ENCODE measurements at places on chromosomes 13 and 19.

DNA sequence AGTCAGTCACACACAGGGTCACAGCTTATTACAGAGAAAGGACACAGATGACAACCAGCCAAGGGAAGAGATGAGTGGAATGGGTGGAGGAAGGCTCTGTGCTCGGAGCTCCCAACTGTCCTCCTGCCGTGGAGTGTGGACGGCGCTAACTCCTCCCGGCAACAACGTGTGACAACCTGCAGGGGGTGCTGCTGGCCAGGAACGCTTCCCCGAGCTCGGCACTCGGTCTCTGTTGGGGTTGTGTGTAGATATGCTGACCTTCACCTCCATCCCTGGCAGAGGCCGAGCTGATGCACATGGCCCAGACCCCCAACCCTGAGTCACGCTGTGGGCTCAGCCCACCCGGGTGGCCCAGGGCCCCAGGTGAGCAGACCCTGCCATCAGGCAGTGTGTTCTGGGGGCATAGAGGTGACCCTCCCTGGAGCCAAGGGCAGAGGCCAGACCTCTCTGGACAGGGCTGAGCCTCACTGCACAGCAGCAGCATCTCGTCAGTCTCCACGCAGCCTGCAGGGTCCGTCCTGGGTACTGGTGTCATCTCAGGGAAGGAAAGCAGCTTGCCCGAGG, 14.1 kb downstream of the ZNF444 start:
- no peak for DNase-seq

DNA sequence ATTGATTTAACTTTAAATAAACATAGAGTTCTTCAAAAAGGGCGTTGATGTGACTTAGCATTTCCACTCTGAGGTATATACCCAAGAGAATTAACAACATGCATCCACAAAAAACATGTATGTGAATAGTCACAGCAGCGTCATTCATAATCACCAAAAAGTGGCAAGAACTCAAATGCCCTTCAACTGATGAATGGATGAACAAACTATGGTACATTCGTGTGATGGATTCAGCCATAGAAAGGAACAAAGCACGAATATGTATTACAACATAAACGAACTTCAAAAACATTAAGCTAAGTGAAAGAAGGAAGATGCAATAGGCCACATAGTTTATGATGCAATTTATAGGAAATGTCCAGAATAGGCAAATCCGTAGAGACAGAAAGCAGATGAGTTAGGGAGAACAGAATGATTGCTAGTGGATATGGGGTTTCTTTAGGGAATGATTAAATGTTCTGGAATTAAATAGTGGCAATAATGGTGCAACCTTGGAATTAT, 72.3 kb upstream of the UQCRFS1 start:
- no peak for DNase-seq

DNA sequence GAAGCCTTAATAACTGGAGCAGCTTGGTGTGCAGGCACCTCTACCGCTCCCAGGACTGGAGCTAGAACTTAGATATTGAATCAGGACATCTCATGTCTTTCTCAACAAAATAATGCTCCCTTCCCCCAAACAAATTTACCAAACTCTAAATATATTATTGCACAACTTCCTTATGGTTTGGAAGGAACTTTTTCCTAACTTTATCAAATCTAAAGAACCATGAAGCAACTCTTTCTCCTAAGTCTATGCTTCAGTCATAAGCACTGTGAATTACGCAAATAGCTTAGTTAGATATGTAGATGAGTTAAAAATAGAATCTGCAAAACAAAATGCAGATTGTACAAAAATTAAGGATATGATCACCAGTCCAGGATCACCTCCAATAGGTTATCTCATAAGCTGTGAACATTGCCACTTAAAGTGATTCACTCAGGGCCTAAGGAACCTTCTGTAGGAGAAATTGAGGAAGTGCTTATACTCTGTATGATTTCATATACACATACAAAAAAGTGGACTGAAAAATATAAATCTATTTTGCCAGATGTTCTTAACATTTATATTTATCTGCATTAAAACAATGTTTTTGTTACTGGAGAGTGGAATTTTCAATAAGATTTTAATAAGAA, 20.4 kb upstream of the MAB21L1 start:
- no peak for DNase-seq

DNA sequence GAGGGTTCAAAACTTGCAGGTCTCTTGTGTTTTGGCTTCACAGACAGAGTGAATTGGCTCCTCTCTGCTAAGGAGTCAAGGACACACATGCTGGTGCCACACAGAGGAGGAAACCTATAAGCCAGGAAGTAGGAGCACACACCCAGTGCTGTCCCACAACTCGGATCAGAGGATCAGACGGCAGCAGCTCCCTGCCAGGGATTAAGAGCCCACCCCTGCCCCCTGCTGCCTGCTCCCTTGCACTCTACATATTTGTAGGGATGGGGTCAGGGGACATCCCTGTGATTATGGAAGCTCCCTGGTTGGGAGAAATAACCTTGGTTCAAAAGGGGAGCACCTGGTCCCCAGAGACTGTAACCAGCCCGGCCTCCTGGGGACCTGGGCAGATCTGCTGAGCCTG, 77.5 kb upstream of the CLDN10 start:
- no peak for DNase-seq

DNA sequence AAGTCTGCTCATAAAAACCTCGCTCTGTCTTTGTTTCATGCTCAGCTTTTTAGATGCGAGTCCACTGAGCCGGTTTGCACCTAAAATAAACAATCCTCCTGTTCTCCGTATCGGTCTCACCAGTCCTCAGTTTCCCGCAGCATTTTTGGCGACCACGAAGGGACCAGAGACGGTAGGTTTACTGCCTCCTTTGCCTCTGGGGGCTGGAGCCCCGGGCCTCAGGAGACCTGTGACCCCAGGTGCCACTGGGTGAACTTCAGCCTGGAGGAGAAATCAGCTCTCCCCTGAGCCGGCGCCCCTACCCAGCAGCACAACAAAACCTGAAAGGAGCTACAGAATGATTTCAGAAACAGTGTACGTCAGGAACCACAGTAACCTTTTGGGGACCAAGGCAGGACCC, 8.1 kb downstream of the SIGLEC11 start:
- DNase-seq = no peak

DNA sequence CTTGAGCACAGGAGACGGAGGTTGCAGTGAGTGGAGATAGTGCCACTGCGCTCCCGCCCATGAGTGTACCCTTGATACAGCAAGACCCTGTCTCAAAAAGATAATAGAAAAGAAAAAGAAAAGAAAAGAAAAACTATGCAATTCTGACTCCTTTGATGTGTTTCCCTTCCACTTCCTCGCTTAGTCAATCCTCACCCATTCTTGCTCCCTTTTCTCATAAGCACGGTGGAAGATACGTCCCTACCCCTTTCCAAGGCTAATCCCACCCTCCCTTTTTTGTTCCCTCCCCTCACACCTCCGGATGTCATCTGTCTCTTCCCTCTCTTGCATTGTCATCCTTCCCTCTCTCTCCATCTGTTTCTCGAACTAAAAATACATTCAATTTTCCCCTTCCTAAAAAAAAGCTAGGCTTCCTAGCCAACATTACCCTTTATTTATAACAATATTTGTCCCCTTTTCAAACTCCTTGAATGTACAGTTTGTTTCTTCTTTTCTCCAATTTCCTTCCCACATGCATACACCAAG, 40.5 kb upstream of the ITM2B start:
- no peak for DNase-seq

- DNase-seq = no peak
Observed at GRCh38 chr13:75079226-75079625, 402.7 kb downstream of the TBC1D4 start.

GRCh38 chr19:50567052-50567841, 988 bp downstream of the LRRC4B start:
- no peak for DNase-seq

GRCh38 chr19:3456925-3457527, 23.3 kb downstream of the SMIM24 start:
- DNase-seq = no peak

DNA sequence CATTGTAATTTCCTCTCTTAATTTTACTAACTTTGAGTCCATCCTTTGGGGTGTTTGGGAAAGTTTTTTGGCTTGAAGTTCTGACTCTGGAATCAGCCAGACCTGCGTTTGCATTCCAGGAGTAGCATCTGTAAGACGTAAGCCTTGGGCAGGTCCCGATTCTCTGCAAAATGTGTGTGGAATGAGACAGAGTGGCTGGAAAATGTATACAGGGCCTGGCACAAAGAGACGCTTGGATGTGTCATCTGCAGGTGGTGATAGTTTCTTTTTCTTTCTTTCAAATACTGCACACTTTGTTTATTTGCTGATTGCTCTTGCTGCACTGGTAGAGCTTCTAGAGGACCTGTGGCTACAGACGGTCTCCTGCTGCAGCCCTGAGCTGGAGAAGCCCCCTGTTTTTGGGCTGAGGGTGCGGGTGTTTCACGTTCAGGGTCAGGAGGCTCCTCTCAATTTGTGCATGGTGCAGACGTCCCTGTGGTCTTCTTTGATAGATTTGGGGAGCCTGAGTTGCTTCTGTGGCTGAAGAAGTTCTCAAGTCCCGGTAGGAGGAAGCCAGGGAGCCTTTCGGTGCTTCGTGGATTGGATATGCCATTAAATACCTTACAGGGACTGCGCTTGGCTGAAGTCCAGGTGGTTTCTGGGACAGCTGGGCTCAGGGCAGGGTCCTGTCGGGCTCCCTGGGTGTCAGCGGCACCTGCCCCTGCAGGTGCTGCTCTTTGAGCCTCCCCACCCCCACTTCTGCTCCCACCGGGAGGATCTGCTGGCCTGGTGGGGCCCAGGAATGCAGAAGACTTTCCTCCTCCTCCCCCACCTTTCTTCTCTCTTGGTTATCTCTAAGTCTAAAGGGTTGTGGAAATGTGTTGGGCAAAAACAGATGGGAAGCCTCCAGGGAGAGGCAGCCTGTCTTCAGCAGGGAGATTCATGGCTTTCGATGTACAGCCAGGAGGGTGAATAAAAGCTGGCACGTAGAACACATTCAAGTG, 44.0 kb upstream of the GAS6 start:
- no peak for DNase-seq

DNA sequence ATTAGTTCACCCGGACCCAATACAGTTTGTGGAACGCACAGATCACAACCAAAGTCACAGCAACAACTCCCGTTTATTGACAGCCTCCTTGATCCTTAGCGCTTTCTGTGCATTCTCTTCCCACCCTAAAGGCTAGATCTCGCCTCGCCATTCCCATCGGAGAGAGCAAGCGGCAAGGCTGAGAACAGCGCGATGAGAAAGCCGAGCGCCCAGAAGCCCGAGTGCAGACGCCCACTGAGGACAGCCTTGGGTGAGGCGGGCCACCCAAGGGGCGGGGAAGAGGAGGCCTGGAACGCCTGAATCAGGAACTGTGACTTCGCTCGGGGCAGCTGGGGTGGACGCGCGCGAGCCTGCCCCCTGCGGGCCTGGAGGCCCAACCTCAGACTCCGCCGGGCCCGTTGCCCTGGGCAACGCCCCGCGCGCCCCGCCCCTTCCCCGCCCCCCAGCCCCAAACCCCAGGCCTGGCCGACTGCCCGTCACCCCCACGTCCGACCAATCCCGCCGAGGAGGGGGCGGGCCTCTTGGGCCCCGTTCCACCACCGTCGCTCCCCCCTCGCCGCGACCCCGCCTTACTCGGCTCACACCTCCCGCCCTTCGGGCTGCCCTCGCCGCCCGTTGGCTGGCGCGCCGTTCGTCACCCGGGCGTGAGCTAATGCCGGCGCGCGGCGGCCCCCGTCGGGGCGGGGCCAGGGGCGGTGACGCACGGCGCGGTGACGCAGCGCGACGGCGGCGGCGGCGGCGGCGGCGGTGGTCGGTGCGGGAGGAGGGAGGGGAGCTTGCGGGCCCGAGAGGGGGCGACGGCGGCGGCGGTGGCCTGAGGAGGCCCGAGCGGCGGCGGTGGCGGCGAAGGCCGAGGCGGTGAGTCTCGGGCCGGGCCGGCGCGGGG, at the start of gene SAMD4B:
Gene SAMD4B, plus strand, starts transcription at position 703 of the 886 bp plus-strand sequence. CDS start 14,473 bp downstream, outside the sequence.
- peak; percentile 99 for DNase-seq

DNA sequence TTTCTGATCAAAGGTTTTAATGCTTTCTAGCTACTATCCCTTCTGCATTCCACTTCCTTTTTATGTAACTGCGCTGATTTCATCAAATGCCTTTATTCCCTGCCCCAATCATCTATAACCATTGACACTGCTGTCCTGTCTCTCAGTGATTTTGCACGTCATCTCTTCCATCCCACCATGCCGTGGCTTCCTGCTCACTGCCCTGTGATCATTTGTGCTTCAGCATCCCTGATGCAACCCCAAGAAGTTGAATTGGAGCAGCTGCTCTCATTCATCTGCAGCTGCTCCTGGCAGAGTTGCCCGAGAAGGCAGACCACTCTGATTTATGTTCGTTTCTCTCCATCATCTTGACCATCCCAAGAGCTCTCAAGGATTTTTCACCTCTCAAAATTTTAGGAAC, 112.4 kb downstream of the HS6ST3 start:
- DNase-seq = no peak

DNA sequence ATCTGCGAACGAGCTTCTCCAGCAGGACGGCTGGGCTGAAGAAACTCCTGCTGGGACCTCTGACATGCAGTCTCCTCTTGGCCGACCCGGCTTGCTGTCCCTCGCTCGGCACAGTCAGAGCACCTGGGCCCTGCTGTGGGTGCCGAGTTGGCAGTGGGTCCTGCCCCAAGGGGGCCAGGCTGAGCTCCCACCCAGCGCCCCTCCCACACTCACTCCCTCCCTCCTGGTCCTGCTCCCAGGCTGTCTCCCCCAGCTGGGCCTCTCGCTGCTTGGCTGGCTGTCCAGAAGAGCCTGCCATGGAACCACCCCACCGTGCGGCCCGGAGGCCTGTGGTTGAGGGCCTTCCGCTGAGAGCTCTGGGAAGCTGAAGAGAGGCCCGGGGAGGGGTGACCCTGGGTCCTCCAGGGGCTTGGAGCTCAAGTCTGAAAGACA, 6.0 kb downstream of the AKT2 start:
- DNase-seq = no peak

DNA sequence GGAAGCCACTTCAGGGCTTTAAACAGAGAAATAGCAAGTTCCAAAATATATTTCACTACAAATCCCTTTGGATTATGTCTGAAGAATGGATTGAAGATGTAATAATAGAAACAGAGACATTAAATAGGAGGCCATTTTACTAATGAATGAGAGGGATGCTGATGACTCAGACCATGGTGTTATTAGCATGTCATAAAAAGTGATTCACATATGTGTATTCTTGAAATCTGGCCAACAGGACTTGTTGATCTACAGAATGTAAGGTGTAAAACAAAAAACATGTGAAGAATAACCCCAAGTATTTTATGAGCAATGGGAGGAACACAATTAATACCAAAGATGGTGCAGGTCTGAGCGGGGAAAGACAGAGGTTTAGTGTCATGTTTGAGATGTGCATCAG, 873.7 kb downstream of the SLITRK5 start:
- DNase-seq = no peak

DNA sequence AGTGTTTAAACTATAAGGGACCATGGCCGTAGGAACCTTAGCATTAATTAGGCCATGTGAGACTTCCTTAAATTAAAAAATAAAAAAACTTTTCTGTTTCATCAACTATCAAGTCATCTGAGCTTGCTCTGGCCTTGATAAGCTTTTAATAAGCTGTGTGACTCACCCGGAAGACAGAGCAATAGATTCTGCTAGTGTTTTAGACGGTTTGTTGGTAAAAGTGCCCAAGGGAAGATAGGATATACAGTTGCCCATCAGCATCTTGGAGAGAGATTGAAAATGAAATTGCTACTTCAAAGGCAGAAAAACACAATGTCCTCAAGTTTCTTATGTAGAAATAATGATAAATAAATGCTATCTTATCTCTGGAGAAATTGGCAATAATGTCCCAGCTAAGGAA, 31.2 kb upstream of the RCBTB2 start:
- no peak for DNase-seq

Data from T follicular helper cell (primary cell).